ENCODE measurements at places on chromosomes 7 and 10.

DNA sequence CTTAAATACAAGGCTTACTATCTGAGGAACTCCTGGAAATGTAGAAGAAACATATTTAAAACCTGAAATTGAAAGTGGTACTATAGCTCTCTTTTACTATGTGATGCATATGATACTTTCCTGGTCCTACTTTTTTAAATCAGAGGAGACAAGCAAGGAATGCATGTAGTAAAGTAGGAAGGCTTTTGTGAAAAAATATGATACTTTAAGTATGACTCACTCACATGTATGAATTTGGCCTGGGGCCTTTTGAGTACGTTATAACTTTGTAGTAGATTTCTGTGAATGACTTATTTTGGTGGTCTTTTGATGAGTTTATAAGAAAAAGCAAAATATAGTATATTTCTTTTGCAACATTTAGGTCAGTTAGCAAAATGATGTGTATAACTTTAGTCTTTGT lies 53.8 kb downstream of the TAX1BP1 start:
- DNase-seq, result no peak

DNA sequence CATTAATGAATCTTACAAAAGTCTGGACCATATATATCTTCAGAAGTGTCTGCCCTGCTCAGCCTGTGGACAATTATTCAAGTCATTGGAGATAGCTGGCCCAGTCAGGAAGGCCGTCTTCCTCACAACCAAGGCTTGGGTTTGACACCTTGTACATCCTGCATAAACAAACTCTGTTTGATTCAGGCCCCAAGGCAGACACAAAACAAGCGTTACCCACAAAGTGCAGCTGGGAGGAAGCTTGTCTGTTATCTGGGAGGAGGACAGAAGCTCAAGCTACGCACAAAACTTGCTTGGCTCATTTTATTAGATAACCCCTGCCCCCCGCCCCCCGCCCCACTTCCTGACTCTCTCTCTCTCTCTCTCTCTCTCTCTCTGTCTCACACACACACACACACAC lies 166.9 kb upstream of the WDR11 start:
- no peak for DNase-seq

DNA sequence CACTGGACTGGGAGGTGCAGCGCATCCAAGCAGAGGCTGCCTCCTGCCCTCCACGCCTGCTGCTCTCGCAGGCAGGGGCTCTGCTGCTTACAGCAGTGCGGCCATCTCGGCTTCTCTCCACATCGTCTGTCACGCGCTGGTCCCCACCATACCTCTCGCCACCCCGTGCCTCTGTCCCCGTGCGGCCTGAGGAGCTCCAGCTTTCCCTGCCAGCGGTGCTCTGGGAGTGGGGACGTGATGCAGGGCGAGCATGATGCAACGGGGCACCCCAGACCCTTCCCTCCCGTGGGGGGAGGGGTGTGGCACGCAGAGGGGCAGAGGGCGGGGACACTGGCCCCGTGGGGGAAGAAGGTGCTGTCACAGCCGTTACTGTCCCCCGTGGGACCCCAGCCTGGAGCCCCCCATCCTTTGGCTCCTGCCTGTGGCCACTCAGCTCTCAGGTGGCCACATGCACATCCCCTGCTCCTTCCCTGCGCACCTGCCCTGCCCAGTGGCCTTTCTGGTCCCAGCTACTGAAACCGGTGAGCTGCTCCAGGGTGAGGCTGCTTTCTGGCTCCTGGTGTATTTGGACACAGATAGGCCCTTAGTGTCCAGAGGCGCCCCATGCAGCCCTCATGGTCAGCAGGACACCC lies 9.0 kb downstream of the GET4 start:
- DNase-seq, result no peak

DNA sequence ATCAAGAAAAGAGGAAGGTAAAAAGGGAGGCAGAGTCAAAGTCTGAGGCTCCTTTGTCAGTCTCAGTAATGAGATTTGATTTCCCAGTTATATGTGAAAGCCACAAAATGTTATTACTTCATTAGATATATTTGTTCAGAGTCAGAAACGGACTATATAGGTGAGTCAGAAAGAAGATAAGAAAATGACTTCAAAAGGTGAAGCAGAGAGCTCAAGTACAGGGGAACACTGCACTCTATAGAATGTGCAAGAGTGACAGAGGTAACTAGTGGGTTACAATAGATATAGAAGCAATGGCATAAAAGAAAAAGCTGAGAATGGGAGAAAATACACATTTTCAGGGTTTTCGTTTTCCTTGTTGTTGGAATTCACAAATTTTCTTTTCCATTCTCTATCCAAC lies 43.3 kb downstream of the DGKB start:
- no peak for DNase-seq

DNA sequence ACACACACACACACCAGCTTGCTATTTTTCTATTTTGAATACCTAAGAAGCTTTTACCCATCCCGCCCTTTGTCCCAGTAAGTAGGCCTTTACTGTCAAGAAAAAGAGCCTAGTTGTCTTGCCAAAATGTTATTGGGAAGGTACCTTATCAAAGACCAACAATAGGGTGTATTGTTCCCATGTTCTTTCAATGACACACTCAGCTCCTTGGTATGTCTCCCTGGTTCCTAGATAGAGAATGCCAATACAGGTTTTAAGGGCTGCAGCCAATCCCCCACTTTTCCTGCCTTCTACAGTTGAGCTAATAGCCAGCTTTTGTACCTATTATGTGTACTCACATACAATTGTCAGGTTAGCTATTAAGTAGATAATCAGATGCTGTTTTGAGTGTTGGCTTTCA lies 92.0 kb upstream of the LRRTM3 start:
- no peak for DNase-seq

- no peak for DNase-seq
Observed at GRCh38 chr10:70358446-70358845, 24.0 kb downstream of the LRRC20 start.

GRCh38 chr7:131007439-131008330 lies 273.7 kb upstream of the KLF14 start:
- DNase-seq, result peak; percentile 58

GRCh38 chr10:19579761-19580545 lies 236.3 kb upstream of the PLXDC2 start:
- DNase-seq, result no peak

DNA sequence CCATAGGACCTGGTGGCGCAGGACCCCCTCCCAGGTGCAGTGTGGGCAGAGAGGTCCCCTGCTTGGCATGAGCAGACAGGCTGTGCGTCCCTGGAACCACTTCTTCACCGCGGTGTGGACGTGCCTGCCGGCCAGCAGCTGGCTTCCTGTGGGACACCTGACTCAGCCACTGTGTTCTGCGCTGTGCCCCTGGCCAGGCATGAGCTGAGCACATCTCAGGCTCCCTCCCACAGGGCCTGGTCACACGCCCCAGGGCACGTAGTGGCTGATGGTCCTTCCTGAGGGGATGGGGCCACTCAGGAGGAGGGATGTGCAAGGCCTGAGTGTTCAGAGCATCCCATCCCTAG lies 3.5 kb upstream of the DEPP1 start:
- DNase-seq, result peak; percentile 37

DNA sequence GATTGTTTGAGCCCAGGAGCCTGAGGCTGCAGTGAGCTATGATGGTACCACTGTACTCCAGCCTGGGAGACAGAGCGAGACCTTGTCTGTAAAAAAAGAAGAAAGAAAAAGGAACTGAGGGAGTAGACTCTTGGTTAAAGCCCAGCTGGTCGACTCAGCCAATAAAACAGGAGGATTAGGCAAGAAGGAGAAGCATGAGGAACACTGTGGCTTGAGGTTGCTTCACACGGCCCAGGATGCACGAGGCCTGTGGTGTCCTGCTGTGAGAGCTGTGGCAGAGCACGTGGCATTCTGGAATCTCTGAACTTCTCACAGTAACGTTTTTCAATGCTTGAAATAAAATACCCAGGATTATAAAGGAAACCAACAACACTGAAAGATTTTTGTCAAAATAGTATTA lies 93.3 kb downstream of the CUL2 start:
- no peak for DNase-seq

- DNase-seq, result no peak
Observed at GRCh38 chr7:114741911-114742310, 180.0 kb upstream of the MDFIC start.

DNA sequence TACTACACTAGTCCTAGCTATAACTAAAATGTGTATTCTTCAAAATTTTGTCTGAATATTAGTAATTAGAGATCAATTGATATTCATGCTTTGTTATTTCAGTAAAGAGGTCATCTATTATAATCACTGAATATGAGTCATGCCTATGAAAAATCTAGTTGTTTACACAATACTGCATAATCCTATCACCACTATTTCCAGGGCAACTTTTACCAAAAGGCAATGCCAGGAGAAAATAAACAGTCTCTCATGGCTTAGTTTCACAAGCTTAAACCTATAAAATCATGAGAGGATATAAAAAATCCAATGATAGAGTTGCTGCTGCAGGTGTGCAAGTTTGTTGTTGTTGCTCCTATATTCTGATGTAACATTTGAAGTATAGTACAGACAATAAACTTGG lies 149.9 kb upstream of the COL1A2 start:
- DNase-seq, result no peak

DNA sequence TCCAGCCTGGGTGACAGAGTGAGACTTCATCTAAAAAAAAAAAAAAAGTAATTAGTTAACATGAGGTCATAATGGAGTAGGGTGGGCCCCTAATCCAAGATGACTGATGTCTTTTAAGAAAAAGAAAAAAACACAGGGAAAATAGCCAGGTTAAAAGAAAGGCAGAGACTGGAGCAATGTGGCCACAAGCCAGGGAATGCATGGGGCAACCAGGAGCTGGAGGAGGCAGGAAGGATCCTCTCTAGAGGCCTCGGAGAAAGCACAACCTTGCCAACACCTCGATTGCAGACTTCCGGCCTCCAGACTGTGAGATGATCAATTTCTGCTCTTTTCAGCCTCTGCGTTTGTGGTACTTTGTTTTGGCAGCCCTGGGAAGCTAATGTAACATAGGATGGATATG lies 121.5 kb downstream of the ITIH5 start:
- no peak for DNase-seq

DNA sequence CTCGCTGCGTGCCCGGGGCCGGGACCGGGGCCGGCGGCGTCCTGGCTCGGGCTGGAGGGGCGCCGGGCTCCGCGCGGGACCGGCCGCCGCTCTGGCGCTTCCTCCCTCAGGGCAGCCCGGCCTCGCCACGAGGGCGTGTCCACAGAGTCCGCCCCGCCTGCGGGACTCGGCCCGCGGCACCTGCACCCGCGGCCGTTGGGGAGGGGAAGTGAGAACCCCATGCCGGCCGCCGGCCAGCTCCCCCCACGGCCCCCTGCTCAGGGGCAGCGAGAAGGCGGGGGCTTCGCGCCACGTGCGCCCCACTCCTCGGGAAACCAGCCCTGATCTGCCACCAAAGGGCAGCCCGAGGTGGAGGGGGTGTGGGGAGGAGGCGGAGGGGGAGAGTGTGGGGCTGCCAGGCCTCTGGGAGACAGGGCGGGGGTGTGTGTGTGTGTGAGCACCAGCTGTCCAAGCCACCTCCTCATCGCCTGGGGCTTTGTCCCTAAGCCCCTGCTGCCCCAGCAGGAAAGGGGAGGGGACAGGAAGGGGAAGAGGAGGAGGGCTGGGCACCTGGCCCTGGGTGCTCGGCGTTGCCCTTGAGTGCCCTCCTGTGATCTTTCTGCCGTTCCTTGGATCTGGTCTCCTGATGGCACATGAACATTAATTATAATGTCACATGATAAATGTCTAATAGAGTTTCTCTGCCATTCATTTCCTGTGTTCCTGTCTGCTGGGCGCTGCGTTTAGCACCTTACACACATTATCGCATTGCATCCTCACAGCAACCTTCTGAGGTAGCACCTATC lies at the start of gene PIK3AP1:
Gene PIK3AP1, minus strand, starts transcription at position 93 of the 785 bp plus-strand sequence. CDS start 120 bp downstream, outside the sequence.
- DNase-seq, result no peak

DNA sequence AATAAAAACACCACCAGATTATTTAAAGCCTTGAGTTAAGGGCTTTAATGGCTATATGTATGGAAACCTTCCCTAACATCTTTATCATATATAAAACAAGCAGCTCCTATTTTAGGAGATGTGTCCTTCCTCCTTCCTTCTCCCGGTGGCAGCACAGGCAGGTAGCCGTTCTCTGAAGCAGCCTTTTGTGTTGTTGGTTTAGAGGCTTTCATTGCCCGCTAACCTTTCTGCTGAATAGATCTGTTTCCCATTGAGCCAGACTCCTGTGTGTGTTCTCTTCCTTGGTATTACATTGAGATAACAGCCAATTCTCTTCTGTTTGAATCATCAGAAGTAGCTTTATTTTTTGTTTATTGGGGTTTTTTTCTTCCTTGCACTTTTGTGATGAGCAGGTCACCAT lies 131.3 kb downstream of the CACNB2 start:
- DNase-seq, result no peak

DNA sequence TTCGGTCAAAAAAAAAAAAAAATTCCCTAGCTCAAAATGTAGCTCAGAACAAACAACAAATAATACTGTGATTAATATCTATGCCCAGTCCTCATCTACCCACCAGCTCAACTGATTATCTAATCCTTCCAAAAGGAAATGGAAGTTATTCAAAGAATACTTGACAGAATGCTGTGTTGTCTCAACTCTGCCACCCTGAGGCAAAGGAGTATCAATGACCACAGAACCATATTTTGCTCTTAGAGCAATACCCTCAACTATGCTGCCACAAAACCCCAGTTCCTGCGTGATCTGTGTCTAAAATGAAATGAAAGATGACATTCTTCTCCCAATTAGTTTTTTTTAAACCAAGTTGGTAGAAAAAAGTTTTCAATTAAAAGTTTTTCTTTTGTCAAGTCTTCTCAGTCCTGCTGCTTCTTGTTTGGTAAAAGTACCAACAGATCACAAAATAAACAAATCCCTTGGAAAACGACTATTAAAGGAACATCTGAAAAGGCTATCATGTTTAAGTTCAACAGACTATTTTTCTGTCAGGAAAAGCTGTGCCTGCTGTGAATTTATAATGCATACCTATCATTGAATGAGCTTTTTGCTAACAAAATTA lies 21.6 kb downstream of the RBM28 start:
- DNase-seq, result no peak

DNA sequence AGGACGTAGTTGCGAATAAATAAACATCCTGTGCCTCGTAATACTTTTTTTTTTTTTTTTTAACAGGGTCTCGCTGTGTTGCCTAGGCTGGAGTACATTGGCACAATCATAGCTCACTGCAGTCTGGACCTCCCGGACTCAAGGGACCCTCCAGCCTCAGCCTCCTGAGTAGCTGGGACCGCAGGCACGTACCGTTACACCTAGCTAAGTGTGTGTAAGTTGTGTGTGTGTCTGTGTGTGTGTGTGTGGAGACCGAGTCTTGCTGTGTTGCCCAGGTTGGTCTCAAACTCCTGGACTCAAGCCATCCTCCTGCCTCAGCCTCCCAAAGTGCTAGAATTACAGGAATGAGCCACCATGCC lies 573 bp upstream of the PON2 start:
- DNase-seq, result peak; percentile 15

DNA sequence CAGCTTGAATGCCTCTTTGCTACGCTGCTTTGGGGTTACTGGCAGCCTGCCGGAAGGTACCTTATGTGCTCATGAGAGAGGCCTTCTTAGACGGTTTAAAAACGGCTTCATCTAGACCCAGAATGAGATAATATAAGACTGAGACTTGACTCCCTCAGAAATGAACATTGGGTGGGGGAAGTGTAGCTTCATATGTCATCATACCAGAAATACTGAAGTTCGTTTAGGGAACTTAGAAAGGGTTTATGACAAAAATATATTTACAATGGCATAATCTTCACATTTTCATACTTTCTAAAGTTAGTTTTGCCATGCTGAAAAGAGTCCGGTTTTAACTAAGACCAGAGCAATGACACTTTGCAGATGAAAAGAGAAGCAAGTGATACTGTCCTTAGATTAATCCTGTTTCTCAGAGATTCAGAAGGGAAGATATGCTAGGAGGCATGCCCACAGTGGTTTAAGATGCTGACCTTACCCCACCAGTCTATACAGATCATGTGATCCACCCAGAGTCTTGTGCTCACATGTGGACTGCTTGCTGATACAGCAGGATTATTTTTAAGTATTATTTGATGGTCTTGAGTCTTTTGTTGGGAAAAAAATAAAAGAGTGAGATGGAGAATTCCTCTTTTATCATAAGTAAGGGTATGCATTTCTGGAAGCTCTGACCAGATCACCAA lies 40.8 kb upstream of the HGF start:
- DNase-seq, result no peak

Measured in uterus (tissue), 4 donors.